Activated gamma-delta T cell (primary cell): ENCODE measurements at places on chromosomes 5 and 9.

GRCh38 chr5:65948115-65948747, 21.9 kb downstream of the ERBIN start:
- no peak for DNase-seq

DNA sequence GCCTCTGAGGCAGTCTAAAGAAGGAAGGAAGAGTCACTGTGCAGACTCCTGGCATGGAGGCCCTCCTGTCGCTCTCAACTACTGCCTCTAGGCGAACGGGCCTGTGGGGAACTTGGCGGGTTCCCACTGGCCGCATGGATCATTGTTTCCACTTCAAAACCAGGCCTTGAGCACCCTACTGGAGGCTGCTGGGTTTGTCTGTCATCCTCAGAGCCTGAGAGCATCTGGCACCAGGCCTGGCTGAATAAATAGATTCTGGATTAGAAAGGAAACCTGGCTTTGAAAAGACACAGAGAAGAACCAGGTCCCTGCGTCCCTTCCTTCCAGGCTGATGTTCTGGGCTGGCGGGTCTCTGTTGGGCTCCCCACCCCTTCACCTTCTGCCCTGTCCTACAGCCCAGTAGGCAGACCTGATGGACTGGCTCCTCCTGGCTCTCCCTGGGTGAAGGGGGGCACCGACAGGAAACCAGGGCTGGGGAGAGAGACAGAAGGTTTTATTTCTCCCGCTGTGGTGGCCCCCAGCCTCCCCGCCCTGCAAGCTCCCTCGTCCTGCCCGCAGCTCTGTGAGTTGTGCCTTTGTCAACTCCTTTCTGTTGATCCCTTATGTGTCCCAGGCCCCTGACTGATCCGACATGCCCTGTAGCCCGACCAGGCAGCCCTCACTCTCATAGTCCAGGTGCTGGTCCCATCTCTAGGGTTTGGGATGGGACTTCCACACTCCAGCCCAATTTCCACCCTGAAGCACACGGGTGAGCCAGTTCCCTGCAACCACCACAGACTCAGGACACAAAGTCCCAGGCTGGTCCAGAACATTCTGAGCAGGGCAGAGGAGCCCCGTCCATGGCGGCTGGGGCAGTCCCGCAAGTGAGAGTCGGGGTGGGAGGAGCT, 50.1 kb downstream of the ADAMTS2 start:
- no peak for DNase-seq

- DNase-seq, result no peak
Observed at GRCh38 chr5:120055858-120056257, 408.2 kb upstream of the PRR16 start.

DNA sequence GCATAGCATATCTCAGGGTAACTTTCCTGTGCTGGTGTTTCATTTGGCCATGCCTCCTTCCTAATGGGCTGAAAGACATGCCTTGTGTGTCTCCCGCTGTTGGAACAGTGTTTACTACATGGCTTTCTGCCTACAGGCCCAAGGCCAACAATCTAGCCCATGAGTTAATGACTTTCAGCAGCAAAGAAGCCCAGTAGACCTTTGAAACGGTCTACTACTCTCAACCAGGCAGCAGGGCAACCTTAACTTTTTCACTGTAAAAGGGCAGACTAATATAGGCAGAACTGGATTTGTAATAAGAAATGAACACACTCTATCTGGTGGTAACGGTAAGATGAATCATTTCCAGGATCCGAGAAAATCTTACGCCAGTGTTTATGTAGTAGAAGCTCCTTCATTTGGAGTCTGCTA, 21.0 kb downstream of the C5orf15 start:
- no peak for DNase-seq

- no peak for DNase-seq
Observed at GRCh38 chr9:99967457-99967856, 61.0 kb downstream of the STX17 start.
